ENCODE measurements at places on chromosomes 13 and 19.

DNA sequence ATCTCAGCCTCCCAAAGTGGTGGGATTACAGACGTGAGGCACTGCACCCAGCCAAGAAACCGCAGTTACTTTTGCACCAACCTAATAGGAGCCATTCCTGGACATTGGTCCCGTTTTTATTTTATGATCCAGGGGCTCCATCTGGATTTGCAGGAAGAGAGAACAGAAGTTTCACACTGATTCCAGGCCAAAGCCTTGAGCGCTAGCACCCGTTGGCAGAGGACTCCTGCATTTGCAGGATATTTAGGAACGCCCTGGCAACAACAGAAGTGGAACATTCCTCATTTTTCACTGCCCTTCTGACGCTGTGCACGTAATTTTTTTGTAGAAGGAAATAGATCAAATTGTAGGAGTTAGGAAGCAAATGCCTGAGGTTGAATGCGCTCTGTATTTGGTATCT is 11.7 kb upstream of the SULT2A1 start:
- DNase-seq = no peak

DNA sequence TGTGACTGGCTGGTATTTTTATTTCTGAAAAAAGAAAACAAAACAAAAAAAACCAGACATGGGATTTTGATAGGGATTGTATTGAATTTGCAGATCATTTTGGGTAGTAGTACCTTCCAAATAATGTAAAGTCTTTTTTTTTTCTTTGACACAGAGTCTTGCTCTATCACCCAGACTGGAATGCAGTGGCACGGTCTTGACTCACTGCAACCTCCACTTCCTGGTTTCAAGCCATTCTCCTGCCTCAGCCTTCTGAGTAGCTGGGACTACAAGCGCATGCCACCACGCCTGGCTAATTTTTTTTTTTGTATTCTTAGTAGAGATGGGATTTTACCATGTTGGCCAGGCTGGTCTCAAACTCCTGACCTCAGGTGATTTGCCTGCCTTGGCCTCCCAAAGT is 4.2 kb downstream of the ZNF101 start:
- no peak for DNase-seq

DNA sequence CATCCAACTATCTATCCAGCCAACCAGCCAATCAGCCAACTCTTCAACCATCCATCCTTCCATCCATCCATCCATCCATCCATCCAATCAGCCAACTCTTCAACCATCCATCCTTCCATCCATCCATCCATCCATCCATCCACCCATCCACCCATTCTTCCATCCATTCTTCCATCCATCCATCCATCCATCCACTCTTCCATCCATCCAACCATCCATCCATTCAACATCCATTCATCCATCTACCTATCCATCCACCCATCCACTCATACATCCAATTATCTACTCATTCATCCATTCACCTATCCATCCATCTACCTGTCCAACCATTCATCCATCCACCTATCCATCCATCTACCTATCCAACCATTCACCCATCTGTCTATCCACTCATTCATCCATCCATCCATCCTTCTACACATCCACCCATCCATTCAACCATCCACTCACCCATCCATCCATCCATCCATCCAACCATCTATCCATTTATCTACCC is 9.4 kb downstream of the ARHGEF18 start:
- DNase-seq = no peak

GRCh38 chr13:95250961-95251360 is 50.3 kb downstream of the ABCC4 start:
- no peak for DNase-seq

DNA sequence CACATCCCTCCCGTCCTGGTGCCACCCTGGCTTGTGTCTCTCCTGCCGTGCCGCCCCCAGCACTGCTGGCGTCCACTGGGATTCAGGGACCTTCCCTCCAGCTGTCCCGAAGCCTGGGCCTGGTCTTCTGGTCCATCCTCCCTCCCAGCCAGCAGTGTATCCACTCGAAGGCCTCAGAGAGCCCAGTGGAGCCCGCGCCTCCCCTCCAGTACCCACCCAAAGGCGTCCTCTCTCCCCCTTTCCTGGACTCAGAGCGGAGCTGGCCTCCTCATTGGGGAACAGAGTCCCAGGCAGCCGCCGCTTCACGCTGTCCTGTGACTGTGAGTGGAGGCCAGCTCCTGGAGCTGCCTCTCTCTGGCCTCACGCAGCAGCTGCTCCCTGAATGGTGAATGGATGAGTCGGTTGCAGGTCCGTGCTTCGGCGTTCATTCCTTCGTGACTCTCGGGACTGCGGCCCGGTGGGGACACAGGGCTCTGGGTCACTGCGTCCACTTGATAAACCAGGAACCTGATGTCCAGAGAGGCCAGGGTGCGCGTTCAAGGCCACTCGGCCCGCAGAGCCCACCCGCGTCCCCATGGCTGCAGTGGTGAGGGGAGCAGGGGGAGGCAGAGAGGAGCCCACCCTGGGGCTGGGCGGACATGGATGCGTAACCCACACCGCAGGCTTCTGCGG is 12.1 kb downstream of the ONECUT3 start:
- no peak for DNase-seq

DNA sequence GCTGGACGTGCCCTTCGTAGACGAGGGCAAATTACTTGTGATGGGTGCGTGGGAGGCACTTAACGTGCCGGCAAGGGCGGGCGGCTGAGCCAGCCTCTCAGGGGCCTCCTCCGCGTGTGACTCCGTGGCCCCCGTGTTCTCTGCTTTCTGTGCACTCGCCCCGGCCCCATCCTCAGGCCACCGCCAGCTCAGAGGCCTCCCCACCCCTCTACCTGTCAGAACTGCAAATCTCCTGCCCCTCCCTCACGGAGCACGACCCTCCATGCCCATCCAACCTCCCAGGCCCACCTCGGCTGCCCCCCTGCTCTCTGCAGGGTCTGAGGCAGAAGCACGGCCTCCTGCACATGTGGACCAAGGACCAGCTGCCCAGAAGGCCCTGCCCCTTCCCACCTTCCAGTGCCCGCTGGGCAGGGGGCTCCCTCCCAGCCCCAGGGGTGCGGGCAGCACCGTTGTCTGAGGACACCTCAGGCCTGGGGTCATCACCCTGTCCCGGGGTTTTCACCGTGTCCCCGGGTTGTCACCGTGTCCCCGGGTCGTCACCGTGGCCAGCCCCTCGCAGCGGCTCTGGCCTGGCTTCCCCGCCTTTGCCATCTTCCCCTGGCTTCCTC is 44.5 kb downstream of the TMEM255B start:
- no peak for DNase-seq

DNA sequence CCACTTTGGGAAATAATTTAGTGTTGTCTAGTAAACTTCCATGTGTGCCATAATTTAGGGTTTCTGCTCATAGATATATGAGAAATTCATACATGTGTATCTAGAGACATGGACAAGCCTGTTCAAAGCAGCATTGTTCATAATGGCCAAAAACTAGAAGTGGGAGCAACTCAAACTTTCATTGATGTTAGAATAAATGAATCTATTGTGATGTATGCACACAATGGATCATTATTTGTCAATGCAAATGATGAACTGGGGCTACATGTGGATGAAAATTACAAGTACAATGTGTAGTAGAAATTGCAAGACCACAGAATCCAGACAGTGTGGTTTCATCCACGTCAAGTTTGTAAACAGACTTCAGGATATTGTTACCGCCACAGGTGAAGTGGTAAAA is 284.7 kb downstream of the SLC7A1 start:
- DNase-seq = no peak

DNA sequence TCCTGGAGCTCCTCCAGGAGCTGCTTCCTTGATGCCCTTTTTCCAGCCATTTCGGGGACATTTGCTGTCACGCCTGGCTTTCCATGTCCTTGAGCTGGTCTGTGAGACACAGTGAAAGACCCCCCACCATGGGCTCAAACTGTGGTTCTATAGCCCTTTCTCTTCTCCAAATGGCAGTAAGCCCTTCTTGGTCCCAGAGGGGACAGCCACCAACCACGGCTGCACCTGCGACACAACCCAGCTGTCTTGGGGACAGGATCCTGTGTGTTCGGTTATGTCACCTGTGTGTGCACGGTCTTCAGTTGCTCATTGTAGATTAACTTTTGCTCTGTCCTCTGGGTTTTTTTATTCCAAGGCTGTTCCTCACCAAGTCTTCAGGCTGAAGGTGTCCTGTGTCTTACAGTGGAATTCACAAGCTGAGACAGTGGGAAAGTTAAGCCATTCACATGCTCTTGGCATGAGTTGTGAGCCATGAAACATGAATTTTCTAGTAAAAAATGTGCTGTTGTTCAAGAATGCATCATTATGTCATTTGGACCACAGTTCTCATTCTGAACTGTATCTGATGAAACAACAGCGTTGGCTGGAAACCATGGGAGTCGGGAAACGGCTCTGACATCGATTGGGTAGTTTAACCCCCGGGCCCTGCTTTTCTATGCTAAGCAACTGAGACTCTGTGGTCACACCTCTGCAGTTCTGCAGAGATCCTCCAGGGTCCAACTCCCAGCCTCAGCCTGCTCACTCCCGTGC is 129.5 kb upstream of the MCF2L start:
- DNase-seq = no peak
